ENCODE measurements at places on chromosomes 12 and 14.

GRCh38 chr14:98743536-98743935 is 528.5 kb downstream of the BCL11B start:
- DNase-seq = no peak

DNA sequence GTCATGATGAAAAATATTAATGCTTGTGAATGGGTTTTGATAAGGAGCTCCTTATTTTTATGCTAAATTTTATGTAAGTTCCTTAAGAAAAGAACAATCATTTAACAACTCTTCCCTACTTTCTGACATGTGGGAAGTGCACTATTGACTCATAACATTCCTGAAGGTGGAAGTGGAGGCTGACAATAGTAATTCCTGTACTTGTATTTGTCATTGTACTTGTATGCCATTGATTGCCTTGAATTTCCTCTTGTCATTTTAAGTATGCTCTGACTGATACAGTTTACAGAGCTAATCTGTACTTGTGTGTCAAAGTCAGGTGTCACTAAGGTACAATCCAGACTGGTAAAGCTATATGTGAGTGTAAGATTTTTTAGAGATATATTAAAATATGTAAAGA is 440.0 kb downstream of the SLC16A7 start:
- DNase-seq = no peak

DNA sequence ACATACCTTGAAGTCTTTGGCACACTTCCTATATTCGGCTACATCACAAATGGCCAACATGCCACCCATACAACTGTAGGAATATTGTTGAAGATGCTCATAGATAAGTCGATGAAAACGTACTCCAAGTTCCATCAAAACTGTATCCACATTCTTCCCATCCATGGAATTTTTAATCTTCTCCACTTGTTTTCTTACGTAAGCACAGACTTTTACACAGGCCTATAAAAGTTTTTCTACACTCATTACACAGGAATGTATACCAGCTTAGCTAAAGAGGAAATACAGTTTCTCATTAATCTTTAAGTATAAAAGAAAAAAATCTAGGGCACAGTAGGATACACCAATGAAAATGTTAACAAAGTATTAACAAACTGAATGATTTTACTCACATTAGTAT is 59.1 kb downstream of the EXOC5 start:
- DNase-seq = no peak

GRCh38 chr12:109100741-109101140 is 3.3 kb downstream of the UNG start:
- no peak for DNase-seq

- DNase-seq = no peak
Measured at GRCh38 chr14:89017417-89017816, 193.0 kb downstream of the TTC8 start.

DNA sequence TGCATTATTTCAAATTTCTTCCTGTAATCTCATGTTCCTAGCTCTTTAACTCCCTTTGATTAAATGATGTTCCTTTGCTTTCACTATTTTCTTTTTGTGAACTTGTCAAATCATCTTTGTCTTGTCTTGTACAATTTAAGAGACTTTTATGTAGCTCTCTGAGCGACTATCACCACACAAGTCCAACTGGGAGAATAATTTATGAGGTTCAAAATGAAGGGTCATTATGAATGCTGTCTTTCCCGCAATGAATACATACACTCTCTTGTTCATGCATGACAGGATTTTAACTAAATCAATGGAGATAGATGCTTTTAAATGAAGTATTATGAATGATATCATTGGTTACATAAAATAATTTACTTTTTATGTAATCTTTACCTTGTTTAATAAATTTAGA is 407.4 kb downstream of the PAWR start:
- DNase-seq = peak; percentile 70

DNA sequence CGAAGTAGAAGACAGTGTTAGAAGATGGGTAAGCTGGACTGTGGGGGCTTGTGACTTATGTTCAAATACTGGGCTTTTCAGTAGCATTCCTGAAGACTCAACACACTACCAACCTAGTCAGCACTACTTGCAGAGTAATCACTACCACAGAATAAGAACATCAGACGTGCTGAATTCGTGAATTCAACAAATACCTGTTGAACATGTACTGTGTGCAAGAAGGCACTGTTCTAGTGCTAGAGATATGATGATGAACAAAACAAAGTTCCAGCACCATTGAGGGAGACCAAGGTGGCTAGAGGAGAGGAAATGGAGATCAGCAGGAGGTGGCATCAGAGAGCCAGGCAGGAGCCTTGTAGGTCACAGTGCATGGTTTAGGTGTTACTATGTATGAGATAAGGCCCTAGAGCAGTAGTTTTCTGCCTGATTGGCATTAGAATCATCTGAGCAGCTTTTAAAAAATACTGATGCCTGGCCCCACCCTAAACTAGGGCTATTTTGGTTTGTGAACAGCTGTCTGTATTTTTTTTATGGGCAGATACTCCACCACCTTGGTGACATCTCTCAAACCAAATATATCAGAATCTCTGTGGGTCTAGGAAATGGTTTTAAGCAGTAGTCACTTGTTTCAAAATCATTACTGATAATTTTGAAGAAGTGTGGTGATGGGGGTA is 26.8 kb downstream of the FERMT2 start:
- DNase-seq = peak; percentile 52

DNA sequence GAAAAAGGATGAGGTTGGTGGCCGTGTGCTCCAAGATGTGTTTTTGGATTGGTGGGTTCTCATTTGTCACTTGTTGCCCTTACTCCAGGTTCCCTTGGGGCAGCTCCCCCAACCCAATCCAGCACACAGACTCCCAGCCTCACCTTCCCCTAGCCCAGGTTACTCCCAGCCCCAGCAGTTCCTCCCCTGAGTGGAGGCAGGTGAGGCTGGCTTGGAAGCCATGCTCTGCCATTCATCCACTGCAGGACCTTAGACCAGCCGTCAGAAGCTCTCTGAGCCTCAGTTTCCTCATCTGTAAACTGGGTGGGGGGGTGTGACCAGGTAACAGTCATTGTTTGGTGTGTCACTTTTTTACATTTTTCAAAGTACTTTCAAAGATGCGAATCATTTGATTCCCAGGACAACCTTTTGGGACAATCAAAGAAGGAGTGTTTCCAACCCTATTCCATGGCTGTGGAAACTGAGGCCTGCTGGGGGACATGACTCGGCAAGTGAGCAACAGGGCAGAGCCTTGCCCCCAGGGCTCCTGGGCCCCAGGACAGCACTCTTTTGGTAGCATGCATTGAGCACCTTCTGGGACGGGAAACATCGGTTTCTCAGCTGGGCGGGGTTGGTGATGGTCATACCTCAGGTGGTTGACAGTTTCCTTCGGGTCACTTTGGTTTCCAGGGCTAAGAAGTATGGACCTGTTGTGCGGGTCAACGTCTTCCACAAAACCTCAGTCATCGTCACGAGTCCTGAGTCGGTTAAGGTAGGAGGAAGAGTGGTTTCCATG is 7.2 kb downstream of the CYP46A1 start:
- no peak for DNase-seq

DNA sequence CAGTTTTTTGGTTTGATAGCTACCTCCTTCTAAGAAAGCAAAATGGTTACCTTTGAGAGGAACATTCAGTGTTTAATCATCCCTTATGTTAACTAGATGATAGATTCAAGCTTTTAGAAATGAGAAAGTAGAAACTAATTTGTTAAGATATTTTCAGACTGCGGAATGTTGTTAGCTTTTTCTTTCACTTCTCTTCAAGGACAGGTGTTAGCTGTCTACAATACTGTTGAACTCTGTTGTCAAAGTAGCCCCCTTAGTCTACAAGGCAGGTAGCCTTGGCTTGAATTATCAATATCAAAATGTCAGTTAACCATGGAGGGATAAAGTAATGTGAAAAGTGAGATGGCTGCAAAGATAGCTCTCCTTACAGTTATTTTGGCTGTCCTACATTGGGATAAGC is 14.8 kb downstream of the MAPK1IP1L start:
- DNase-seq = no peak

DNA sequence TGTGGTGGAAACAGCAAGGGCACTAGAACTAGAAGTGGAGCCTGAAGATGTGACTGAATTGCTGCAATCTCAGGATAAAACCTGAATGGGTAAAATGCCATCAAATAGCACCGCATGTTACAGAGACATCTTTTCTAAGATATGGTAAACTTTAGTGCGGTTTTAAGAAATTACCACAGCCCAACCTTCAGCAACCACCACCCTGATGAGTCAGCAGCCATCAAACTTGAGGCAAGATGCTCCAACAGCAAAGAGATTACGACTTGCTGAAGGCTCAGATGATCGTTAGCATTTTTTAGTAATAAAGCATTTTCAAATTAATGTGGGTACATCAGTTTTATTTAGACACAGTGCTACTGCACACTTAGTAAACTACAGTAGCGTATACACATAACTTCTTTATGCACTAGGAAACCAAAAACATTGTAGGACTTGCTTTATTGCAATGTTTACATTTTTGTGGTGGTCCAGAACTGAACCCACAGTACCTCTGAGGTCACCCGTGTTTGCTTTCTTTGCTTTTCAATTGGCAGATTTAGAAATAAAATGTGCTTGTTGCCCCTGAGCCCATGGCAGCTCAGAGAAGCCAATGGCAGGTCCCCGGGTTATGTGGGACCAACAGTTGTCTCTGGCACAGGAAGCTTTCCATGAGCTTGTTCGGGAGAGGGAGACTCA is 15.9 kb downstream of the GOLGA3 start:
- no peak for DNase-seq

GRCh38 chr12:12705838-12706520 is 10.0 kb upstream of the GPR19 start:
- DNase-seq = no peak

- DNase-seq = no peak
Measured at GRCh38 chr14:64468451-64468850, 3.2 kb downstream of the AKAP5 start.

DNA sequence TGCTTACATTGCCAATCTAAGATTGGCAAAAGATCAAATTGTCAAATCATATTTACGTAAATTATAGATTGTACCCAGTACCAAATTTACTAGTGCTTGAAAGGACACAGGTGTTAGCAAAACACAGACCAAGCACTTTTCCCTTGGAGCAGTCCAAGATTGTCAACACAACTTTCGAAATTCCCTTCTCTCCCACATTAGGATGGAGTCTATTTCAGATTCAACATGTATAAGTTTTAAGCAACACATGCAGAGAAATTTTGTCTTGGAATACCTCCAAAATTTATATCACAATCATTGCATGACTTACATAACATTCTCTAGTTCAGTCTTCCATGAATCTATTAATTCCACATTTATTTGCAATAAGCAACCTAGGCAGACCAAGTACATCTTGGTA is 74.9 kb upstream of the SLCO1C1 start:
- no peak for DNase-seq

GRCh38 chr14:33569821-33570687 is 380.8 kb downstream of the EGLN3 start:
- no peak for DNase-seq
